ENCODE measurements at places on chromosomes 11 and 22.

GRCh38 chr11:30837252-30837651, 251.1 kb upstream of the MPPED2 start:
- no peak for DNase-seq

- DNase-seq: no peak
Measured at GRCh38 chr22:36358533-36359469, 29.0 kb downstream of the MYH9 start.

DNA sequence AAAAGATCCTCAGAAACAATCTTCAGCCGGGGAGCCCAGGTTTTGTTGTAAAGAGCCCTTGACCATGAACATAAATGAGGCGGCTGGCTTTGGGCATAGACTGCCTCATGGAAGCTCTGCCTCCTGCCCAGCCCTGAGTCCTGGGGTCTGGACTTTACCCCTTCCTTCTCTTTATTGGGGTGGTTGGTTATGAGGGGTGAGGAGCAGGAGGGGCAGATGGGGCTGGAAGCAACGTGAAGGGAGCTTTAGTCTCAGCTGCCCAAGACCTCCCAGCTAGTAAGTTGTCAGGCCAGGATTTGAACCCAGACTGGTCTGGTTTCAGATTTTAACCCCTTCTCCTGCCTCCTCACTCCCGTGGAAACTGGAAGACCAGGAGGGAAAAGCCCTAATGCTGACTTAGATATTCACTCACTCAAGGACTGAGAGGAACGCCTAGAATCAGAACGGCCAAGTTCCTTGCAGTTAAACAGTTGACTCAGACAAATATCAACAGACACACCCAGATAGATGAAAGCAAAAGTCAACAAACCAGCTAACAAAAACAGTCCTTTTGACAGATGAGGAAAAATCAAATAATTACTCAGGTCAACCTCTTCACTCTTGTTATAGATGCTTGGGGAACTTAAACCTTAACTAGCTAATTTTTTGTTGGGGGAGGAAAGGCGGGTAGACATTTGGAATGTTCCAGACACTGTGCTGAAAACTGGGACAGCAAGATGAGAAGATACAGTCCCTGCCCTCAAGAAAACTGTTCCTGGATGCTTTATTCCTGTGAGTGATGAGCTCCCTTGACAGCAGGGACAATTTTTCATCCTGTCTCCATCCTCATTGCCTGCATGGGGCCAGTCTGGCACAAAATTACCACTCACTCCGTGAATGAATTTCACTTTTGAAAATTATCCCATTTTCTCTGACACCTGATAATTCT, 20.8 kb upstream of the ARRB1 start:
- DNase-seq: no peak

DNA sequence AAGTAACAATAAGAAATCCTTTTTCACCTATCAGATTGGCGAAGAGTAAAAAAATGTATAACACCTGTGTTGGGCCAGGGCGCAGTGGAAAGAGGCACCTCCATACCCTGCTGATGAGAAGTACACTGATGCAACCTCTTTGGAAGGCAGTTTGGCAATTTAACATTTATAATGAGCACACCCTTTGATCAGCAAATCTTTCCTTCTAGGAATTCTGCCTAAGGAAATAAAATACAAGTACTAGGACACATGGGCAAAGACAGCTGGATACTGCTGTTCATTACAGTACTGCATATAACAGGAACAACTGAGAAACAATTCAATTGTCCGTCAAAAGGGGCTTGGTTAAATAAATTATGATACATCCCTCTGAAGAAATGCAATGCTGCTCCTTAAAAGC, 110.1 kb downstream of the RPL27A start:
- DNase-seq: no peak

GRCh38 chr11:38315151-38315550, 1717.1 kb upstream of the RAG2 start:
- DNase-seq: no peak

DNA sequence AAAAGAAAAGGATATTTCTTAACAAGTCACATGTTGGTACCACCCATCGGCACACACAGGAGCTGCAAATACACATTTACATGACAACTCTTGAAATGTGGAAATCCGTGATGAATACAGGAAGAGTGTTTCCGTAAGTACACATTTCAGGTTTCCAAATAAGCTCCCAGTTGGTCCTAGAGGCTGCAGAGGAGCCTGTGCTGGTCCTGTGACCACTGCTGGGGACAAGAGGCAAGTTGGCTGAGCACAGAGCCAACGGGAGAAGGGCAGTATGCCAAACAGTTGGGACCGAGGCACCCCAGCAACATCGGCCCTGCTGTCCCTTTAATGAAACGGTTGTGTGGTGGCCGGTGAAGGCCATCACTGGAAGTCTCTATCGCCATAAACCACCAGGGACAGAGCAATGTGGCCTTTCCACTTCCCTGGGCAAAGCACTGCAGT, 38.5 kb upstream of the ARFGAP3 start:
- no peak for DNase-seq

DNA sequence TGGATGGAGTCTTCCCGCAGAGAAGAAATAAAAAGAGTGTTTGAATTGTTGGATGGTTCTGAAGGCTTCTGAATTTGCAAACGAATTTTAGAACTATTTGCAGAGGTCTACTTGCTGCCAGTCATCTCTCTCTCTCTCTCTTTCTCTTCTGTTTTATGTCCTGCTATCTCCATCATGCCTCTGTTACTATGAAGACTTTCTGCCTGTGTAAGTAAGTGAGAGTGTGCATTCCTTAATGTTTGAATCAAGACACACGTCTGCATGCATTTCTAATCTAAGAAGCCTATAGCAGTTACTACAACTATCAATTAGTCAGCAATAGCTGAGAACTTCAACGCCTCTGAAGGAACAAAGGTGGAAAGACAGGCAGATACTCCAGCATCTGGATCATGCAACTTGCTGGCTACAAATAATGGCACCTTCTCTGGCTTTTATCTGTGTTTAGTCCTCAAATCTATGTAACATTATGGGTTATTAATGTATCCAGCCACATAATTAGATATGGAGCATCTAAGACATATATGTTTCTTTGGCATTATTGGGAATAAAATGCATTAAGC, 191.5 kb upstream of the BLID start:
- DNase-seq: no peak

- peak; percentile 83 for DNase-seq
Measured at GRCh38 chr11:2092956-2093412, 46.2 kb downstream of the IGF2 start.

GRCh38 chr11:45922425-45923082, at the start of gene LARGE2:
Gene LARGE2, plus strand, starts transcription at chr11:45922656. Its CDS starts 227 bp downstream, at chr11:45922883.
- peak; percentile 85 for DNase-seq

GRCh38 chr11:2289350-2289749, 12.4 kb downstream of the C11orf21 start:
- DNase-seq: no peak

- DNase-seq: no peak
Measured at GRCh38 chr11:14424096-14424495, 65.1 kb upstream of the RRAS2 start.

Data from lower lobe of right lung (tissue), 2 donors.